ENCODE measurements at places on chromosomes 5 and 9.

DNA sequence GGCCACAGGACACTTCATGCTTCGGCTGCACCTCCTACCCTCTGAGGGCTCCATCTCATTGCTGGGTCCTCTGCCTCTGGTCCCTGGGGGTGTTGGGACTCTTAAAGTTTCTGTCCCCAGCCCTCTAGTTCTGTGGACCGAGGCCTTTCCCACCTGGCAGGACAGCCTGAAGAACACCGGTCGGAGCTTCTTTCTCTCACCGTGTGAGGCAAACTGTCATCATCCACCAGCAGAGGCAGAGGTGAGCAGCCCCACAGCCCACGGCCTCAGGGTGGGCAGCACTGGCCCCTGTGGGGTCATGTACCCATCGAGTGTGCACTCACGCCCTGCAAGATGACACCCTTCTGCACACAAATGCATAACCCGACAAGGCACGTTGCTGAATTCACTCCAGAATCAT, 49.9 kb downstream of the IRX2 start:
- no peak overlapping the region for H3K27ac ChIP-seq
- peaks cover 8% of the 10 kb centered on the region for H3K27me3 ChIP-seq
- H3K4me3 ChIP-seq, result no peak overlapping the region
- DNase-seq, result no peak
- H3K36me3 ChIP-seq, result no peaks in the 10 kb centered on the region

DNA sequence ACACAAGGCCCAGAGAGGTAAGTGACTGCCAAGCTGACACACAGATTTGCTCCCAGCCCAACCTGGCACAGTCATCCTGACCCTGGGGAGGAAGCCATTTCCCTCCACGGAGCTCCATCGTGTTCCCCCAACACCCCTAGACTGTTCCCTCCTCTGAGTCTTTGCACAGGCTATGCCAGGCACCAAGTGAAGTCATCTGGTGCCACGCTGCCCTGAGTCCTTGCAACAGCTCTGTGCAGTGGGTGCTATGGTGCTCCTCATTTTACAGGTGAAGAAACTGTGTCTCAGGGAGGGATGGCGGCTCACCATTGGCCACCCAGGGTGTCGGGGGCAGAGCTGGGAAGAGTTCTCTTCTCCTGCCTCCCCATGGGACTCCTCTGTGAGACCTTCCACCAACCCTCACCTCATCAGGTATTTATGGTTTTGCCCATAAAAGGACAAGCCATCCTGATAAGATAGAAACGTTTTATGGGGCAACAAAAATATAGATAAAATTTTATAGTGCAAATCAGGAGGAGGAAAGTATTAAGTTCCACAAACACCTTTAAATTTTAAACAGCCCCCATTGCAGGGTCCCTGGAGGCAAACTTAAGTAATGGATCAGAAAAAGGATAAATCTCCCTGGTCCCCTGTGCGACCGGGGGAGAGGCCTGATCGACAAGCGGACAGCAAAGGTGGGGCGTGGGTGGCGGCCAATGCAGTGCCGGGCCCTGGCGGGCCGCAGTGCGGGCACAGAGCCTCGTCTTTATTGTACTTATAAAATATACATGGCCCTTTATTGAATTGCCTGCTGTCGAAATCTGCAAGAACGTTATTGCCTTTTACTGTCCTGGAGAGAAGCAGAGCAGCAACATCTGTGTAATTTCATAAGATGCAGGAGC, 50.2 kb upstream of the ZBTB43 start:
- no peak overlapping the region for H3K4me3 ChIP-seq
- no peaks in the 10 kb centered on the region for H3K36me3 ChIP-seq
- no peak for DNase-seq
- H3K27ac ChIP-seq, result no peak overlapping the region
- peaks cover 5% of the 10 kb centered on the region for H3K27me3 ChIP-seq

DNA sequence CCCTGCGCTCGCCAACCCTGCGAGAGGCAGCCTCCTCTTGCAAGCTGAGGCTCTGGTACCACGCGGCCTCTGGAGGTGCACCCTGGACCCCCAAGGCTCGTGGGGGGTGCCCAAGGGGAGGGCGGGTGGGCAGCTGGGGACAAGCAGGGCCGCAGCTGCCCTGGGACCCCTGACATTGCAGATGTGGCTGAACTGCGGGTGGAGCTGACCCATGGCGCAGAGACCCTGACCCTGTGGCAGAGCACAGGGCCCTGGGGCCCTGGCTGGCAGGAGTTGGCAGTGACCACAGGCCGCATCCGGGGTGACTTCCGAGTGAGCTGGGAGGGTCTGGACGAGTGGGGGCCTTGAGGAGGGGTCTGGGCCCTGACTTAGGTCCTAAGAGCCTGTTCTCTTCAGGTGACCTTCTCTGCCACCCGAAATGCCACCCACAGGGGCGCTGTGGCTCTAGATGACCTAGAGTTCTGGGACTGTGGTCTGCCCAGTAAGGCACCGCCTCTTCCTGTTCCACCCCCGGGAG, 1.5 kb downstream of the MAMDC4 start:
- peaks cover 11% of the 10 kb centered on the region for H3K4me1 ChIP-seq
- no peak for DNase-seq
- H3K4me3 ChIP-seq, result no peak overlapping the region
- H3K27me3 ChIP-seq, result no peaks in the 10 kb centered on the region

DNA sequence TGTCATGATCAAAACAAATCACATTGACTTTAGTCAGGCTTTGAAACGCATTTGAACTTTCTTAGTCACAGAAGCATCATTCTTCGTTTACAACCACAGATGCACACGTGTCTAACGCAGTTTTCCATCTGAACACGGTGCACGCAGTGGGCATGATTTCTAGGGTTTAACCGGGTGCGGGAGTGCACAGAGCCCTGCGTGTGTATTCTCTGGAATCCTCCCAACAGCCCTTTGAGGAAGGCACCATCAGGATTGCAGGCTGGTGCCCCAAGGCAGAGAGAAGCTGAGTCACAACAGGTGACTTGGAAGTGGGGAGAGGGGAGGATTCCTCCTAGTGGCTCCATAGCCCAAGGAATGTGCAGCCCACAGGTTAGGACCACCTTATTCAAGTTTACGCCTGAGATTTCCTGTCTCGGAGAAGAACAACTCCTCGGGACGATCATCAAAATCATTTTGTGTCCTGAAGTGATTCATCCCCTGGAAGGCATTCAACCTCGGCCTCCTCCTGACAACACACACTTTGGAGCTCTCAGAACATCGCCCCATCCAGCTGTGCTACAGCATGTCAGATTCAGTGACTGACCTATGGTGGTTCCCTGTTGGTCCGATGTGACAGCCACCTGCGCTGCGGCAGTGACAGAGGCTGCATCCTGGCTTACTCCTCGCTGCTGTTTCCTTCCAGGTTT, 13.1 kb downstream of the ROPN1L start:
- DNase-seq, result no peak
- peaks cover 8% of the 10 kb centered on the region for H3K4me1 ChIP-seq
- no peak overlapping the region for H3K27ac ChIP-seq
- H3K4me3 ChIP-seq, result no peak overlapping the region
- H3K36me3 ChIP-seq, result no peaks in the 10 kb centered on the region

GRCh38 chr5:171588790-171589189, 169.3 kb downstream of the FGF18 start:
- no peak for DNase-seq
- H3K27me3 ChIP-seq, result peaks cover 16% of the 10 kb centered on the region
- no peaks in the 10 kb centered on the region for H3K36me3 ChIP-seq
- H3K4me1 ChIP-seq, result no peaks in the 10 kb centered on the region

DNA sequence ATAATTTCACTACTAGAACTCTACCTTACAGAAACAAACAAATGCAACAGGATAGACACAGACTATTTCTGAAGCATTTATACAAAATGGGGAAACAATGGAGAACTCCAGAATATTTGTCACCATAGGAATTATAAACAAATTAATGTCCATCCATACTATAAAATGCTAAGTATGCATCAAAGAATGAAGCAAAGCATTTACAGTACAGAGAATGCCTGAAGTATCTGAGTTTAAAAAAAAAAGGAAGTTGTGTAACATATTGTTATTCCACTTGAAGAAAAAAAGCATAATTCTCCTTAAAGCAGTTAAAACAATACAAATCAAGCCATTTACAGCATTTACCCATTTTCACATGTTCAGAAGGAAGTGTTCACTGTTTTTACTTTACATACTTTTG, 53.0 kb downstream of the DROSHA start:
- H3K36me3 ChIP-seq, result peaks cover 41% of the 10 kb centered on the region
- H3K27me3 ChIP-seq, result no peaks in the 10 kb centered on the region
- H3K4me3 ChIP-seq, result no peak overlapping the region
- no peak for DNase-seq

DNA sequence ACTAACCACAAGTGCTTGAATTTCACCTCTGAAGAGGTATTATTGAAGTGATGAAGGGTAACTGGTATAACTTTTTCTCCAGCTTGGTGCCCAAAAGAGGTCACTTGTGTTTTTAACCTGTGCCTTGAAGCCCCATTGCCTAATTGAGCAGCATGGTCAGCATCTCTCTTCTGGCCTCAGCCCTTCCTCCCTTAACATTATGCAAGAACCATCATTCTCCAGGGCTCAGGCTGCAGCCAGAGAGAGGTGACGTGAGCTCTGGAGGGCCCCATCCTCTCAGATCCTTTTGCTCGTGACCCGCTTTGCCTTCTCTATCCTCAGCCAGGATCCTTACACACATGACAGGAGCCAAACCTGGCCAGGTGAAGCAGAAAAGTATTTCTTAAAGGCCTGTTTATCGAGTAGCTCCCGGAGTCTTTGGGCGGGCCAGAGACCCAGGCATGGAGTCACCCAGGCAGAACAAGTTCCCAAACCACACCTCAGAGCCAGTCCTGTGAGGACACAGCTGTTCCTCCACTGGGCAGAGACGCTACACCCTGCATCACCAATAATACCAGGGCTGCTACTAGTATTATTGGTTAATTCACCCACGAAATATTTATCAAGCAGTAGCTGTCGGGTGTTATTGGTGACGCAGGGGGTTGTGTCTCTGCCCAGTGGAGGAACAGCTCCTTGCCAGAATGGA, 29.6 kb upstream of the BOD1 start:
- H3K27me3 ChIP-seq, result peaks cover 4% of the 10 kb centered on the region
- peaks cover 3% of the 10 kb centered on the region for H3K36me3 ChIP-seq
- no peak overlapping the region for H3K27ac ChIP-seq
- H3K4me3 ChIP-seq, result no peak overlapping the region

- DNase-seq, result no peak
- H3K36me3 ChIP-seq, result no peaks in the 10 kb centered on the region
- H3K27ac ChIP-seq, result no peak overlapping the region
- no peaks in the 10 kb centered on the region for H3K27me3 ChIP-seq
These were observed 109.9 kb upstream of the NFIB start for GRCh38 chr9:14423815-14424261.

DNA sequence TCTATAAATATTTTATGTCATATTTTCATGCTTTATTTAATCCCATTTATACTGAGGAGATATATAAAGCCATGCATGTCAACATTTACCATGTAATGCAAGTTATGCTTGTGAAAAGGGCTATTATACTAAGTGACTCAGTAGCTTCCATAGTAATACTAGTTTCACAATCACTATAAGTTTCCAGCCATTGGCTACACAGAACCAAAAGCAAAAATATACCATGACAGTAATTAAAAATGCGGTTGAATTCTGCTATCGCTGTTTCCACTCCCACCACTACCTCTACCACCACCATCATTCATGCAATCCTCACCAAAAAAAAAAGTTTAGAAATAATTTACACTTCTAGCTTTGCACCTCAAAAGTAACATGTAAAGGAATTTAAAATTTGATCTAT, 60.2 kb downstream of the MLLT3 start:
- no peak overlapping the region for H3K4me3 ChIP-seq
- no peaks in the 10 kb centered on the region for H3K36me3 ChIP-seq
- H3K4me1 ChIP-seq, result peaks cover 12% of the 10 kb centered on the region
- no peak for DNase-seq

GRCh38 chr5:76290321-76290757, 112.7 kb upstream of the IQGAP2 start:
- no peak overlapping the region for H3K27ac ChIP-seq
- no peak for DNase-seq
- no peak overlapping the region for H3K4me3 ChIP-seq
- H3K36me3 ChIP-seq, result no peaks in the 10 kb centered on the region

- no peaks in the 10 kb centered on the region for H3K36me3 ChIP-seq
- H3K27ac ChIP-seq, result no peak overlapping the region
- DNase-seq, result no peak
- H3K4me1 ChIP-seq, result peaks cover 2% of the 10 kb centered on the region
These were observed 56.7 kb upstream of the SLC44A1 start for GRCh38 chr9:105187781-105188180.

- H3K4me3 ChIP-seq, result no peak overlapping the region
- no peak for DNase-seq
- no peak overlapping the region for H3K27ac ChIP-seq
- H3K27me3 ChIP-seq, result no peaks in the 10 kb centered on the region
These were observed 163.4 kb downstream of the SNX18 start for GRCh38 chr5:54680998-54681397.

- H3K4me3 ChIP-seq, result no peak overlapping the region
- no peak overlapping the region for H3K27ac ChIP-seq
- H3K27me3 ChIP-seq, result no peaks in the 10 kb centered on the region
- no peaks in the 10 kb centered on the region for H3K36me3 ChIP-seq
These were observed 119.0 kb downstream of the MAT2B start for GRCh38 chr5:163624431-163624830.

Measured in naive B cell (primary cell).